ENCODE measurements at places on chromosomes 1 and 21.

GRCh38 chr1:8951231-8951630, 5.6 kb downstream of the CA6 start:
- no peak for DNase-seq

GRCh38 chr21:16811011-16811410, 701.8 kb upstream of the CXADR start:
- no peak for DNase-seq

DNA sequence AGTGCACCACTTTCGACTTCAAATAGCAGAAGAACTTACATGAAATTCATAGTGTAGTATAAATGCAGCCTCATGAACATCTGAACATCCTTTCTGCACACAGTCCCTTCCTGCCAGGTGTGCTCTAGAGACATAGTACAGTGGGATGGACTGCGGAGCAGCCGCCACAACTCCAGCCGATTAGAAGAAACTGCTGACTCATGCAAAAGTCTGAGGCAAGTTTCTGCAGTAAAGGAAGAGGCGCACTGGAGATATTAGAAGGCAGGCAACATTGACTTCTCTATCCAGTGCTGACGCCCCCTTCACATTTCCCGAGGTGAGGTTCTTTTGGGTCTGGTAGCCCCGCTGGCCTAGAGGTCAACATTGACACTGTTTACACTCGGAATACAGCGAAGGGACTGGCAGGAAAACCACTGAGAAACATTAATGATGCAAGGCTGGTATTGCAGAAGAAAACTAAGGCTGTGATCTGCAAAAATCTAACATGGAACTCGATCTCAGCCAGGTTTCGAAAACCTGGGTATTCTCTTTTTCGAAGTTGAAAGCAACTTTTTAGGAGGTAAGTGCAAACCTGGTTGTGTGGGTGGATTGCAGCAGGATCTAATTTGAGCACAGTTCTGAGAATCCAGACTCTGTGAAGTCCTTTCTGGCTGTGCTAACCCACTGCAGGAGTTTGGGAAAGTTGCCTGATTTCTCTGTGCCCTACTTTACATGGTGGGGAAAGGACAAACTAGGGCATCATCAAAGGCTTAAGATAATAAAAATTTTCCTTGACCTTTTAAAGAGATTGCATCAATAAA, 90.7 kb downstream of the CDC7 start:
- no peak for DNase-seq

GRCh38 chr1:110424699-110425611, 17.5 kb upstream of the LAMTOR5 start:
- DNase-seq: no peak

GRCh38 chr1:210291786-210292230, 36.9 kb upstream of the HHAT start:
- no peak for DNase-seq

GRCh38 chr1:39902460-39902807, 717 bp upstream of the MYCL start:
- no peak for DNase-seq

DNA sequence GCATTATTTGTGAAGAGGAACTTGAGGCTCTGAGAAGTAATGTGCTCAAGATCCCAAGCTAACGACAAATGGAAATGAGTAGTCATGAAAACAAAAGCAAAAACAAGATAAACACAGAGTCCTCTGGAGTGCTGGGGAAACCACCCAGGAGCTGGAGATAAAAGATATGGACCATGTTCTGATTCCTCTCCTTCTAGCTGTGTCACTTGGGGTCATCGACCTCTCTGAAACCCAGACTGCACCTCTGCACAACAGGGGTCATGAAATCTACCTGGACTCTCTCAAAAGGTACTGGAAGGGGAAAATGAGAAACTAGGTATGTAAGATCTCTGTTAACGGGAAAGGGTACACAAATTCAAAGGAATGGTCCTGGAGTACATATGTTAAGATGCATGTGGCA, 6.5 kb downstream of the PGLYRP4 start:
- DNase-seq: no peak

- DNase-seq: no peak
Observed at GRCh38 chr21:16468184-16468583, 738.4 kb downstream of the USP25 start.

- no peak for DNase-seq
Observed at GRCh38 chr21:44628707-44629391, 2.0 kb downstream of the KRTAP10-9 start.

- DNase-seq: no peak
Observed at GRCh38 chr1:197424380-197424779, 156.3 kb downstream of the CRB1 start.

- DNase-seq: no peak
Observed at GRCh38 chr21:45883090-45883489, 98.5 kb upstream of the COL6A1 start.

- peak; percentile 23 for DNase-seq
Observed at GRCh38 chr1:115469703-115470476, 131.8 kb upstream of the NGF start.

- no peak for DNase-seq
Observed at GRCh38 chr1:179021873-179022272, 3.8 kb upstream of the FAM20B start.

DNA sequence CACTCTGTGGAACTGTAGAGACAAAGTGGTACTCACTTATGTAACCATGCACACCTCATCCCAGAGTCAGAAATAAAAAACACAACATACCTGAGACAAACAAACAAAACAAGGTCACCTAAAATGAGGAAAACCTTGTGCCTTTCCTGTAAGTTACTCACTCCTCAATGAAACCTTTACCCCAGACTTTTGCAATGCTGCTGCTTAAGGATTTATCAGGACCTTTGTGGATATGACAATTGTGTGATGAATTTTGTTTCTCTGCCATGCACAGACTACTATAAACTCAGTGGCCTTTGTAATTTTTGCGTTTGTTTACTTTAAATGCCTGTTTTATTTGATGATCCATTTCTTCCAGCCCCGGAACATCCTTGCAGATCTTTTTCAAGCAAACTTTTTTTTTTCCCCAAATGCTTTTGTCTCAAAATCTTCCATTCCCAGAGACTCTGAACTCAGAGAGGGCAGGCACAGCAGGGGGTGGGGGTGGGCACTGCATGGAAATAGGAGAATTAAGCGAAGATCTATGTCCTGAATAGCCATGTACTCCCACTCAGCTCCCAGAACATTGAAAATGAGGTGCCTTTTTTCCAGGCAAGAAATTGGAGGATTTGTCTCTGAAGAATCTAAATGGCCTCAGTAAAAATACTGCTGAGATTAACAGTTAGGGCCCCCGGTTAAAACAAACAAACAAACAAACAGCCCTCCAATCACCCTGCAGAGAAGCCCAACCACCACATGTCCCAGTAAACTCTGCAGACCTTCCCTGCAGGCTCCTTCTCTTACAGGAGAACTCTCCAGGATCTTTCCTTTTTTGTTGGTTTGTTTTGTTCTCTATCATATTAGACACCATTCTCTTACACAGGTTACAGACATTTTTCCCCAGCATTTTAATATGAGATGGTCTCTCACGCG, 22.6 kb upstream of the SIM2 start:
- no peak for DNase-seq

Measured in stimulated activated CD4-positive, alpha-beta T cell treated with anti-CD3 and anti-CD28 coated beads, Interleukin-12 subunit alpha, Interleukin-12 subunit beta, amount 100 ng/mL, for 48 hours (primary cell).